ENCODE measurements at places on chromosomes 5 and 9.

- DNase-seq, result no peak
Observed at GRCh38 chr9:107838766-107839165, 349.2 kb upstream of the KLF4 start.

GRCh38 chr9:136143215-136144001, 24.7 kb upstream of the TMEM250 start:
- DNase-seq, result peak; percentile 45

DNA sequence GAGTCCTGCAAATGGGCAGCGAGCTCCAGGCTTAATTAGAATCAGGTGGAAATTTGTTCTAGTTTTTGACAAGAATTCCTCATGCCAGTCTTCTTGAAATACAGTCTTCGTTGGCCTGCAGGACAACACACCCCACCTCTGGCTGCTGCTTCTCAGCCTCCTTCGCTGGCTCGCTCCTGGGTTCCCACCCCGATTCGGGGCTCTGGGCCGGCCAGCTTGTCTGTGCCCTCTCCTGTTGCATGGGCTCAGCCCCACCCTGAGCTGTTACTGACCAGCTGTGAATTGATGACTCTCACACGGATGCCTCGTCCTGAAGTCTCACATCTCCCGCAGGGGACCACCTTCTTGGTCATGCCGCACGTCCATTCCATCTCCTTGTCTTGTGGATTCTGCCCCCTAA, 21.0 kb downstream of the PSD2 start:
- no peak for DNase-seq

- no peak for DNase-seq
Observed at GRCh38 chr5:159290741-159291140, 27.7 kb downstream of the UBLCP1 start.

Data from Calu3 (cell line).